ENCODE measurements at places on chromosomes 12 and 14.

DNA sequence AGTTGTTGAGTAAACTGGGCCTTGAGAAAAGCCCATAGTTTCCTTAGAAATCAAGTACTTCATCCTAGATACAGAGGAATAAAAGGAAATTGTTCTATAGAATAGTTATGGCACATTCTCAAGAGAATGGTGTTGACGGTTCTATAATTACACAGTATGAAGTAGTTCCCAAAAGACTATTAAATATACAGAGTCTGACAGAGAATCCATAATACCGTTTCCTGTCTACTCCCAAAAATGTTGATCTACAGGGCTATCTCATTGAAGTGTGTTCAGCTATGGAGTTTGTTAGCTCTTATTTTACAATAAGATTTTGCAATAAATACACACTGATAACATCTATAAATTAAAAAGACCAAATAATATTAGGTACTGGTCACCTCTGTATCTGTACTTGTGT is 799.7 kb downstream of the RPS29 start:
- no peak for DNase-seq

DNA sequence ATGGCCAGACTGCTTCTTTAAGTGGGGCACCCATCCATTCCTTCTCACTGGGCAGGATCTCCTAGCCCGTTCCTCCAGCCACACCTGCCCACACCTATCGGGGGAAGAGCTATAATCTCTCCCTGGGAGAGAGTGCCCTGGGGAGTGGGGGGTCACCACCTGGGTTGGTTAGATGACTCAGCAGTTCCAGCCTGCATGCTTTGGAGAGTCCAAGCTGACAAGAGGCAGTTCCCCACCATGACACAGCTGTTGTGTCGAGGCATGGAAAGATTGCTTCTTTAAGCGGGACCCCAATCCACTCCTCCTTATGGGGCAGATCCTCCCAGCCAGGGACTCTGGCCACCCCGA is 52.6 kb upstream of the PPFIA2 start:
- DNase-seq = no peak

DNA sequence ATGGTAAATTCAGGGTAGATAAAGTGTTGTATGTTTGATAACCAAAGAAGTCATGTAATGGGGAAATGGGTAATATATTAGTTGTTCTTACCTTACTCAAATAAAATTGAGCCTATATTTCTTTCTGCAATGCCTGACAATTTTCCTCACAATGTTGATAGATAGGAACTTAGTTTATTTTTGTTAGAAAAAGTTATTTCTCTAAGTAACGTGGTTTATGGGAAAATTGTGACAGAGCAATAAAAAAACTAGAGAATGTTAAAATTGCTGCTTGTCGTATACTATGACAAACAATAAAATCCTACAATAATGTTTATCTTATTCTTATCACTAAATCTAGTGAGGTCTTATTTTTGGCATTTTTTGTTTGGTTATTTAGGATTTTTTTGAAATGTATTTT is 534.1 kb downstream of the TMTC2 start:
- DNase-seq = no peak

- DNase-seq = no peak
Measured at GRCh38 chr14:83556746-83557453, 1973.0 kb upstream of the FLRT2 start.

DNA sequence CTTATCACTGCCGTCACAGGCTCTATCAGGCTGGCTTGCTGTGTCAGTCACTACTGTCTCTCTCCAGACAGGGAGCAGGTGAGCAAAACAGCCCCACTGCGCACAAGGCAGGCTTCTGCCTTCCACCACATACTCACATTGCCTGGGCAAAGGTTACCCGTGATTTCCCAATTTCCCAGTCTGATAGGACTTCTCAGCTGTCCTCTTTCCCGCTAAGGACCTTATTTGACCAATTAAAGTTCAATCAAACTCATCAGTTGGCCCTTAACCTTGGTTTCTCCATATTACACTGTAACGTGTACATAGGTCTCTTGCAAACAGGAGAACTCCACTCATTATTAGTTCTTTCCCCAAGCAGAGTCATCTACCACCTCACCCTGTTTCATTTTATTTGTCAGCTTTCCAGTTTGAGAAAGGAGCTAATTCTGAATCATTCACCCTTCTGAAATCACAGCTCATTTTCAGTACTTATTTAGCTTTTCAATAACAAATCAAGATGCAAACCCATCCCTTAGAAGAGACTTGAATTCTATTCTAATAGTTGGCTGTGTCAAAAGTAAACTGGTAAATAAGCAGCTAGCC is 170.8 kb downstream of the ESR2 start:
- no peak for DNase-seq

- DNase-seq = no peak
Measured at GRCh38 chr14:68637106-68638021, 155.5 kb downstream of the ZFP36L1 start.

- DNase-seq = no peak
Measured at GRCh38 chr14:61977217-61977616, 215.0 kb downstream of the SNAPC1 start.

DNA sequence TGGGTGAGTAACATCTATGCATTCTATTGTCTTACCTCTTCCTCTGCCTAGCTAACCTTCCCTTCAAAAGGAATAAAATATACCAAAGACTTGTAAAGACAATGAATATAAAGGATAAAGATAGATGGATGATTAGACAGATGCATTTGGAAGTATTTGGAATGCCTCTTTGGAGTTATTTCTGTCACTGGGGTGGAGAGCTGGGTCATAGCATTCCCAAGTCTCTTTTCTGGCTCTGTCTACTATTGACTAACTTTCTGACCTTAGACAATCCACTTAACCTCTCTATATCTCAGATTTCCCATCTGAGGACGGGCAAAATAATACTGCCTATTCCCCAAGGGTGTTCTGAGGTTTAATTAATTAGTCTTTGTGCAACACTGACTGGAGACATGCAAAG is 517.4 kb downstream of the DIO2 start:
- DNase-seq = no peak

DNA sequence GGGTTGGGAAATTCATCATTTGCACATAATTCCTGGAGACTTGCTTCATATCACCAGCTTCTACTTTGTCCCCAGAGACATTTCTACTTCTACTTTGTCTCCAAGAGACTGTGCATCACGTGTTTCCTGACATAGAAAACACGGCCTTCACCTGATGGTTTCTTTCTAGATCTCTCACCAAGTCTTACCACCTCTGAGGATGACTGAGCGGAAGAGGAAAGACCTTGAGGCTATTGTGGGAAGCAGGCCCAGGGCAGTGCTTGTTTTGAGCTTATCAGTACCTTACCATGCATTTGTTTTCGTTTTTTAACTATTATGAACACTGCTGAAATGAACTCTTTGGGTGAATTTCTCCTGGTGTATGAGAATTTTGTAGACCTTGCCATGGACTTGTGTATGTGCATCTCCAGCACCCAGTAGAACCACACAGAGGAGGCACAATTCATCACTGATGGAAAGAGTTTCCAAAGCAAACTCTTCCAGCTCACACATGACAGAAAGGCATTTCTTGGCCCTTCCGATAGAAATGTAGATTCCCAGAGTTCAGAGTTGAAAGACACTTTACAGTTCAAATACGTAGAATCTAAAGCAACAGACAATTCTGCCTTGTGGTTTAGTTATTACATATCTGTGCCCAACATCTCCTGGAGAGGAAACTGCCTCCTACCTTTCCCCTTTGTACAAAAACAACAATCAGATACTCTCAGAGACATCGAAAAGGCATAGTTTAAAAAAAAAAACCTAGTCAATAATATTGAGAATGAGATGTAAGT is 434.7 kb downstream of the FUT8 start:
- DNase-seq = no peak

DNA sequence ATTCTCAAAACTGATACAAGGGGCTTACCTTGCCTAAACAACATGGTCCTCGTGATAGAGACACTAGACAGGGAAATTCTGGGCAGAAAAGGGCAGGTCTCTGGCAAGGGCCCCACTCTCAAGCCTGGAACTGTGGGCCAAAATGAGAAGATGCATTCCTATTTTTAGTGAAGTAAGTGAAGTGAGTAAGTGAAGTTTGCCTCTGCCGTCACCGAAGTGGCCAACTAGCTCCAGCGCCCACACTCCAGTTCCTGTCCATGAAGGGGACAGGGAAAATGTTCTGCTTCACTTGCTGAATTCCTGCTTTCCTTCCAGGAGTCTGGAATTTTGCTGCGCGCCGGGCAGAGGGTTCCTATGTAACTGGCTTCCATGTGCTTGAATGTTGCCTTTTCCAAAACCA is 1035.6 kb upstream of the TMEM132C start:
- DNase-seq = no peak

GRCh38 chr12:109680264-109681005 is 33.2 kb upstream of the FAM222A start:
- DNase-seq = no peak

GRCh38 chr14:23464700-23465099 is 4.8 kb upstream of the NGDN start:
- DNase-seq = no peak

- no peak for DNase-seq
Measured at GRCh38 chr12:129966146-129966995, 62.5 kb upstream of the TMEM132D start.

- DNase-seq = peak; percentile 5
Measured at GRCh38 chr12:96177013-96177412, 17.2 kb upstream of the ELK3 start.

DNA sequence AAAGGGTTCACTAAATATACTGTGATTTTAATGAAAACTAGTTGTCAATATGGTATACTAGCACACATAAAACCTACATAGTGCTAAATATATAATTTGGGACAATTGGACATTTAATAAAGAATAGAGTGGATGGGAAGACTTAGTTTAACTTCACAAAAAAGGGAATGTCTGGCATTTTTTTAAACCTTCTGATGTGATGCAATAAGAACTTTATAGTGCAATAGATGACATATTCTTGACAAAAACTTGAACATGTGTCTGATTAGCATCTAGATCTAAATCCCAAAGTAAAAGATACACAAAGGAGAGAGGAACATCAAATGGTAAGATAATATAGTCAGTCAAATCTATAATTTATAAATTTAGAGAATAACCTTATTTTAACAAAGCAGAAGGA is 488.3 kb upstream of the SYT1 start:
- DNase-seq = no peak

DNA sequence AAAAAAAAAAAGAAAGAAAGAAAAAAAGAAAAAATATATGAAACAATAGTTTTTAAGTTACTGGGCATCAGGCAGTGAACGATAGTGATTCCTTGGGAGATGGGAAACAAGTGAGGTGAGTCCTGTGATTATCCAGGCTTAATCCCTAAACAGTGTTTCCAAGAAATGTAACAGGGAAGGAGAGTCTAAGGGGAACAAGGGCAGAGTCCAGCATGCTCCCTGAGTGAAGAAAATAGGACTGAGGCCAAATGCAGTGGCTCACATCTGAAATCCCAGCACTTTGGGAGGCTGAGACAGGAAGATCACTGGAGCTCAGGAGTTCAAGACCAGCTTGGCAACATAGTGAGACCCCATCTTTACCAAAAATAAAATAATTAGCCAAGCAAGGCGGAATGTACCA is 40.7 kb downstream of the R3HDM2 start:
- DNase-seq = no peak

DNA sequence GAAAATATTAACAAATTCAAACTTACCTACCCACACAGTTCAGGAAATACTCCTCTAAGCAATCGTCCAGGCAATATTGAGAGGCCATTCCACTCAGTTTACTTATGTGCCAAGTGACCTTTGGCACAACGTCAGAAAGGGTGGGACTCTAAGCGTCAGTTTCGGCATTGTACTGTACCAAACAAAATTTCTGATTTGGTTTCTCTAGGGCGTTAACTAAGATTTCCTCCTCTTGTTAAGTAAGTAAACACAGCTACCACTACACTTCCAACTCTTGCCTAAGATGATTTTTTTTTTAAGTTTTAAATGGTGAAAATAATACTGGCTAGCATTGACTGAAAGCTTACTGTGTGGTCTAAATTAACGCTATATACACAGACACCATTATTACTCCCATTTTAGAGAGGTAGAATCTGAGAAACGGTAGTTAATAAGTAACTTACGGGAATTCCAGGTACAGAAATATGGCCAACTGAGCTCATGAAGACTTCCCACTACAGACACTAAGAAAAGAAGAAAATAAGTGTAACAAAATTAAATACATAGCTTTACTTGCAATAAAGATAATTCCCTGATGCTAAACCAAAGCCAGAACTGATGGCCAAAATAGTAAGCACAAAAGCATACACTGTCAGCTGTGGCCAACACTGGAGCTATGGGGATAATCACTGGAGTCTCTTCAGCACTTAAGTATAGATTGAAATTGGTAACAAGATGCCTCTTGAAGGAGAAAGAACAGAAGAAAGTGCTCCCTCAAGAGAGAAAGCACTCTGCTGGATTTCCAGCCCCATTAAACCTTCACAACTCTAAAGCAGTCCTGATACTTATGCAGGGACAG is 76.1 kb downstream of the EPS8 start:
- no peak for DNase-seq

GRCh38 chr12:12685305-12685704 is 10.7 kb downstream of the GPR19 start:
- no peak for DNase-seq

- DNase-seq = no peak
Measured at GRCh38 chr12:124227951-124228711, 66.8 kb upstream of the RFLNA start.

- DNase-seq = no peak
Measured at GRCh38 chr14:68840454-68840853, 47.6 kb upstream of the ZFP36L1 start.

DNA sequence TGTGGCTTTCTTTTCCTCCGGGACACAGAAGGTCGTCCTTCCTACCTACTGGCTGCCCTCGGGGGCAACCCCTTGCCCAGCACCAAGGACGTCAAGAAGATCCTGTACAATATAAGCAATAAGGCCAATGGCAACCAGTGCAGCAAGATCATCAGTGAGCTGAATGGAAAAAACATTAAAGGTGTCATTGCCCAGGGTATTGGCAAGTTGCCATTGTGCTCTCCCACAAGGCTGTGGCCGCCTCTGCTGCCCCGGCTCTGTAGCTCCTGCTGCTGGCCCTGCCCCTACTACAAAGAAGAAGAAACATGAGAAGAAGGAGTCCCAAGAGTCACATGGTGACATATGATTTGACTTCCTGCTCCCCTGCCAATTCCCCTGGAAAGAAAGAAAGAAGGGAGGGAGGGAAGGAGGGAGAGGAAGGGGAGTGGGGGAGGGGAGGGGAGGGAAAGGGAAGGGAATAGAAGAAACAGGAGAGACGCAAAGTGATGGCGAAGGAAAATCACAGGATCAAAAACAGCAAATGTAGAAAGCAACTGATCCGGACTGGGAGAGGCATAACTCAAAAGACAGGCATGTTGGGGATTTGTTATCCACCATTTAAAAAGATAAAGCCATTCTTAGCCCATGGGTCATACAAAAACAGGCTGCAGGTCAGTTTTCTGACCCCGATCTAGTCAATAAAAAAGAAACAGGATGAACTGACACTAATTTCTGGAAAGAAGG is 61.3 kb upstream of the RESF1 start:
- DNase-seq = no peak

GRCh38 chr12:65263777-65264176 is 14.7 kb upstream of the MSRB3 start:
- DNase-seq = no peak

DNA sequence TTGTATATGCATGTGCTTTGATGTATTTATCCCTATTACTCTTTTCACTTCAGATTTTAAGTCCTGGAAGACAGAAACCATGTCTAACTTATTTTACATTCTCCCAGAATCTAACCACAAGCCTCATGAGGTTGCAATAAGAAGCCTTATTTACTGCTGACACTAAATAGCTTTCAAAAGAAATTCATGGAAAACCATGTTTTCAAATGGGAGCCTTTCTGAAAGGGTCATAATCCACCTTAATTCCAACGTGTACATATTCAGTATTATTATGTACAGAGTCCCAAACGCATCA is 34.4 kb downstream of the CORO1C start:
- DNase-seq = no peak

GRCh38 chr14:82776958-82777357 is 1243.3 kb upstream of the SEL1L start:
- DNase-seq = no peak

Data from stimulated activated CD8-positive, alpha-beta memory T cell treated with anti-CD3 and anti-CD28 coated beads, Interleukin-15, amount 100 ng/mL, for 24 hours (primary cell).